ENCODE measurements at places on chromosomes 1 and 21.

DNA sequence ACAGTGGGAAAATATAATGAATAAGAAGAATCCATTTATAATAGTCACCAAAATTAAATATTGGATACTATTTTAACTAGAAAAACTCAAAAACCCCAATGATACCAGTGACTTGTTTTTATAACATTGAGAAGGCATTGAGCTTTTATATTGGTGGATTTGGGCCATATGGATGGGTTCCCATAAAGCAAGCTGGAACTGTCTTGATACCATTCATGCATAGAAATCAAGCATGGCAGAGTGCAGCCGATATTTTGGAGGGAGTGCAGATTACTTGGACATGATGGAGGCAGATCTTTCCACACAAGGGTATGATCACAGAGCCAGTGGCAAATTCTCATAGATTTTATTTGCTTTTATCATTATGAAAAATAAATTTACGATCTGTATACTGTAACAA, 3.8 kb upstream of the RWDD3 start:
- no peak for DNase-seq

DNA sequence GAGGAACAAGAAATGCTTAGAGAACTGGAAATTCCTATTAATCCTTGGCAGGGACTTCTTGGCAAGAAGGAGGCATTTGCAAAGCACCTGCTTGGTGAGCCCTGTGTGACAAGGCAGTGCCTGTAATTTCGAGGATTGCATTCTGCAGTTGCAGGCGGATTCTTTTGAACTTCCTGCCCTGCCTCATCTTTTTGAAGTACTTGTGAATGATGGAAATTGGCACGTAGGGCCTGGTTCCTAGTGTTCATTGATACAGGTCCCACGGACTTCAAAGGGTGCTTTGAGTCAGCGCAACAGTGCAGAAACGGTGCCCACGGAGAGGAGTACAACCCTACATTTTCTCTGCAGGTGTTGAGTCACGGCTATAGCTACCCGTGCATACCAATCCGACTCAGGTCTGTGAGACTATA, 6.4 kb downstream of the HUNK start:
- no peak for DNase-seq

DNA sequence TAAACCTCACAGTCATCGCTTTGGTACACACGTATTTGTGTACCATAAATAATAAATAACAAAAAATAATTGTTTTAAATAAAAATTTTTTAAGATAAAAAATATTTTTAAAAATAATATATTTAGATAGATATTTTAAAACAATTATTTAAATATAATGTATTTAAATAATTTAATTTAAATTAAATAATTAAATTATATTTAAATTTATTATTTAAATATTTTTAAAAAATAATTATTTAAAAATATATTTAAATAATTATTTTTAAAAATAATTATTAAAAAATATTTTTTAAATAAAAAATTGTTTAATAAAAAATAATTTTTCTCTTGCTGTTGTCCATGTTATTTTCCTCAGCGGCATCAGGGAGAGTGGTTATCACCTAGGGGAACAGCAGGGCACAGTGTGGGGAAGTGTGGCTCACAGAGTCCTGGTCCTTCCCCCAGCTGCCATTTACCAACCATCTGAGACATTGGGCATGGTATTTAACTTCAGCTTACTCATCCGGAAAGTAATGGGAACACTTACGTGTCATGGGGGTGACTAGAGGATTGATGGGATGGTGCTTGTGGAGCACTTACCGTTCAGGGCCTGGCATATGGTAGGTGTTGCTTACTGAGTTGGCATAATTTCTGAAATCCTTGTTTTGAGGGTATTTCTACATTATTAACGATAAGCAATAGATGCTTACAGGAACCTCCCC, 92.9 kb upstream of the TSPAN2 start:
- no peak for DNase-seq

DNA sequence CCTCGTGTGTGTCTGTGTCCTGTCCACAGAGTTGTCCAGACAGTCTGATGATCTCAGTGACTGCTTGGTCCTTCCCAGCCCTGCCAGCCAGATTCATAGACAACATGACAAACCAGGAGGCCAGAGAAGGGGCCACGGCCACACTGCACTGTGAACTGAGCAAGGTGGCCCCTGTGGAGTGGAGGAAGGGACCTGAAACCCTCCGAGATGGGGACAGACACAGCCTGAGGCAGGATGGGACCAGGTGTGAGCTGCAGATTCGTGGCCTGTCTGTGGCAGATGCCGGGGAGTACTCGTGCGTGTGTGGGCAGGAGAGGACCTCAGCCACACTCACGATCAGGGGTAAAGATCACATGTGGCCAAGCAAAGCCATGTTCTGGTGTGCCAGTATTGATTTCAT, 96.4 kb downstream of the OBSCN start:
- DNase-seq = no peak

DNA sequence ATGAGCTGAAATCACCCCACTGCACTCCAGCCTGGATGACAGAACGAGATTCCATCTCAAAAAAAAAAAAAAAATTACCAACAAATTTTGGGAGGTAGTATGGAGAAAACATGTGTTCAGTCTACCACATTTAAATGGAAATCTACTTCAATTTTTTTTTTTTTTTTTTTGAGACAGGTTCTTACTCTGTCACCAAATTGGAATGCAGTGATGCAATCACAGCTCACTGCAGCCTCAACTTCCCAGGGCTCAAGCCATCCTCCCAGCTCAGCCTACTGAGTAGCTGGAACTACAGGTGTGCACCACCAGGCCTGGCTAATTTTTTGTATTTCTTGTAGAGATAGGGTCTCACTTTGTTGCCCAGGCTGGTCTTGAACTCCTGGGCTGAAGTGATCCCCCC, 82.1 kb downstream of the GFI1 start:
- DNase-seq = peak; percentile 11

GRCh38 chr1:198497326-198498102, 43.0 kb downstream of the ATP6V1G3 start:
- peak; percentile 79 for DNase-seq

DNA sequence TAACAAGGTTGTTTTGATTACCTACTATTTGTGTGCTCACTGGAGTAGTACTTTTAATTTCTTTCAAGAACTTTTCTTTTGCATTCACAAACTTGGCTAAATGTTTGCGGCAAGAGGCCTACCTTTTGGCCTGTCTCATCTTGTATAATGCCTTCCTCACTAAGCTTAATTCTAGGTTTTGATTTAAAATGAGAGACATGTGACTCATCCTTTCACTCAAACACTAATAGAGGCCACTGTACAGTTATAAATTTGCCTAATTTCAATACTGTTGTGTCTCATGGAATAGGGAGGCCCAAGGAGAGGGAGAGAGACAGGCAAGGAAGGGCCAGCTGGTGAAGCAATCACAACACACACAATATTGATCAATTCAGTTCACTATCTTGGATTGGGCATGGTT, 66.1 kb downstream of the ZNF644 start:
- DNase-seq = no peak

DNA sequence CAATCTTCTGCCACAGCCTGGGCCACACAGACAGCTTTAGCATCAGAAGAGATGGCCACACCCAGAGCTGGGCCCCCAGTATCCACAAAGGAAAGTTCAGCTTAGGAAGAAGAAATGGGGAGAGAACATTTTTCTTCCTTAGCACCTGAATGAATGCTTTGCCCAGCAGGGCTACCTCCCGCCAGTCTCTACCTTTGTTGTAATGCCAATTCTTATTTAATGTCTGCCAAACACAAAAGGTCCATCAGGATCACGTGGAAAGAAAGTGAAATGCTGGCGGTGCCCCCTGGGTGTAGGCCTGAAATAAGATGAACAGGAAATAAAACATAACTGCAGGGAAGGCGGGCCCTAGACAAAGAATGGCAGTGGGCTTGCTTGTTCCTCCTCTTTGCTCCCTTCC, 125.6 kb downstream of the CACNA1E start:
- DNase-seq = no peak

DNA sequence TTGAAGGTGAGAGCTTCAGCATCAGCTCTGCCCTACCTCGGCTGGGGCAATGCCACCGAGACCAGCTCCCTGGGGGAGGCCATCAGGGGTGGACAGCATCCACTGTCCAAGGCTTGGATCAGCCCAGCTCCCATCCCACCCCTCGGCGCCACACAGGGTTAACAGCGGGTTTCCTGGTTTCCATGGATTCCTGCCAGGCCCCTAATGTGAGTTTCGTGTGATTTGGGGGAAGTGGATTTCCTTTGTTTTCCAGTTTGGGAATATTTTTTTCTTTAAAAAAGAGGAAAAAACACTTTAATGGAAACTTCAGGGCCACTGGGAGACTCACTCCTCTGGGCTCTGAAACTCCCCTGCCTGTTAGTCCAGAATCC, 34.3 kb downstream of the CASZ1 start:
- DNase-seq = no peak

- DNase-seq = no peak
Observed at GRCh38 chr21:14559102-14559501, 13.0 kb upstream of the SAMSN1 start.

- DNase-seq = peak; percentile 12
Observed at GRCh38 chr1:118381197-118381869, 196.3 kb upstream of the SPAG17 start.

- no peak for DNase-seq
Observed at GRCh38 chr1:240462277-240462676, 149.7 kb downstream of the GREM2 start.

GRCh38 chr1:5661196-5662085, 330.8 kb downstream of the NPHP4 start:
- DNase-seq = no peak

- peak; percentile 57 for DNase-seq
Observed at GRCh38 chr1:22611530-22611947, 24.9 kb upstream of the C1QA start.

- no peak for DNase-seq
Observed at GRCh38 chr1:111225717-111226400, 1.7 kb upstream of the CHI3L2 start.

- peak; percentile 74 for DNase-seq
Observed at GRCh38 chr21:41653954-41654491, 112.8 kb downstream of the RIPK4 start.

GRCh38 chr21:41837756-41838297, 41.3 kb downstream of the PRDM15 start:
- no peak for DNase-seq

GRCh38 chr1:152127673-152128072, 12.4 kb upstream of the TCHH start:
- DNase-seq = no peak

GRCh38 chr1:53413175-53414001, 45.8 kb upstream of the DMRTB1 start:
- DNase-seq = peak; percentile 82

GRCh38 chr1:185694081-185694480, 40.1 kb upstream of the HMCN1 start:
- DNase-seq = peak; percentile 5

DNA sequence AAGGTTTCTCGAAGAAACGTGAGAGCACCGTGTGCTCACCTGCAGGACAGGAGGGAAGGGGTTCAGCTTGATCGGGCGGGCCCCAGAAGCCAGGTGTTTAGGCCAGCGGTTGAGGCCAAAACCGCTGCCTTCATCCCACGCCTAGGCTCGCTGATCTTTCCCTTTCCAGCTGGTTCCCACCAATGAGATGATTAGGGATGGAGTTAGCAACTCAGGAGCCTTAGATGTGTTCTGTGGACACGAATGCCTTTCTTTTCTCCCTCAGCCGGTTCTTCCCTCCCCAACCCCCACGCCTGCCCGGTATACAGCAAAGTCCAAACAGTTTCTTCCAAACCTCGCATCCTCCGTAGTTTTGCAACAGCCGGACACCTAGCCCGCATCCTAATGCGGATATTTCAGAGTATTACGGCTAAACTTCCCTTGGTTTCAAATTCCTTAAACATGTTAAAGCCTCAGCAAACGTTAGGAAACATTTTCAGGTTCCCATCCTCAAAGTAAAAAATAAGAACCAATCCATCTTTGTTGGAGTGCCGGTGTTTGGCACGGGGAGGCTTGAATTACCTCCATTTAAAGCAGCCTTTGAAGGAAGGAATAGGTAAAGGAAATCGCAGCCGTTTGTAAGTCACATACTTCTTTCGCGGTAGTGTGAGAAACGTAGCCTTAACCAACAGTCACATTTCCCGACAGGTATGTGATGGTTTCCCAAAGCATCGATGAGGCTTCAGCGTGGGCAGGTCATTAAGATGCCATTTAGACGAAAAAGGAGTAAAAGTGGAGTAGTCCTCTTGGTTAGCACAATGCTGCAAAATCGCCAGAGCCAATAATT, 1.1 kb downstream of the LRRC8C start:
- peak; percentile 36 for DNase-seq

DNA sequence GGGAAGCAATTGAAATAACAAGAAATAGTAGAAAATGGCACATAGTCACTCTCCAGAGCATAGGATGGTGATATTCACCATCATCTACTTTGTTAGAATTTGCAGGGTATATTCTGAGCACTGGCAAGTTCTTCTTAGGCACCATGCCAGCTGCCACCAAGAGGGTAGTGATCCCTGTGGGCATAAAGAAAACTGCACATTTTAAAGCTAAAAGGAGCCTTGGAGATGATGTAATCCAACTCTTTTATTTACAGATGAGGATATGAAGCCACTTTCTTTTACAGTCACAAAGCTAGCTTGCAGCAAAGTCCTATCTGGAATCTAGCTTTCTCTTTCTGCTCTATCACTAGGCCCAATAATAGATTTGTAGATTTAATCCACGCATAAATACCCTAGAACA, 69.0 kb downstream of the PTGER3 start:
- no peak for DNase-seq

DNA sequence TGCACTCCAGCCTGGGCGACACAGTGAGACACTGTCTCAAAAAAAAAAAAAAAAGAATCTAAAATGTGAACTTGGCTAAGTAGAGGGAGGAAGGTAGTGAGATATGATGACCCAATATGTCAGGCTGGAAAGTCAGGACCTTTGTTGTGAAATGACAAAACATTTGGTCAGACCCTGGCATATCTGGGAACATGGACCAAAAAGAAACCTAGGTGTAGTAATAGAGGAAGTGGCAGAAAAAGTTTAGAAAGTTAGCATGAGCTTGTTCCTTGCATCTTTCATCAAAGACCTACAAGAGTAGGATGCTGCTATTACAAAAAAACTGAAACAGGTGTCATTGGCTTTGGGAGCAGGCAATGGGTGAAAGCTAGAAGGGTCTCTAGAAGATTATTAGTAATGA, 7.3 kb upstream of the S100A3 start:
- no peak for DNase-seq
